ENCODE measurements at places on chromosomes 5 and 9.

- DNase-seq: no peak
Observed at GRCh38 chr5:54547711-54548250, 30.2 kb downstream of the SNX18 start.

- no peak for DNase-seq
Observed at GRCh38 chr9:123642291-123643278, 286.6 kb downstream of the CRB2 start.

DNA sequence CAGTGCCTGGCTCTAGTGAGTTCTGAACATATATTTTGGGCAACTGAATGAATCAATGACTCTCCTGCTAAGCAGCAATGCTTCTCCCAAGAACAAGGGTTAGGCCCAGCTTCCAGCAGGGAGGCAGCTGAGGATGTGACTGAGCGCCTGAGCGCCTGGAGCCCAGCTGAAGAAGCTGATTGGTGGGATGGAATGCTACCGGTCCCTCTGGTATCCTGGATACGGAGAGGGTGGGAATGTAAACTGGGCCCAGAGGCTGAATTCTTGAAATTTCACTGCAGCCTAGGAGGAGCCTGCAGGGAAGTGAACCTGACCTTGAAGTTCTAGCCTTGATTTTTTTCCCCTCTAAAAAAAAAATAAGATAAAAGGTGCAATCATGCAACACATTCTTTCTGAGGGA is 43.2 kb downstream of the WWC1 start:
- no peak for DNase-seq

DNA sequence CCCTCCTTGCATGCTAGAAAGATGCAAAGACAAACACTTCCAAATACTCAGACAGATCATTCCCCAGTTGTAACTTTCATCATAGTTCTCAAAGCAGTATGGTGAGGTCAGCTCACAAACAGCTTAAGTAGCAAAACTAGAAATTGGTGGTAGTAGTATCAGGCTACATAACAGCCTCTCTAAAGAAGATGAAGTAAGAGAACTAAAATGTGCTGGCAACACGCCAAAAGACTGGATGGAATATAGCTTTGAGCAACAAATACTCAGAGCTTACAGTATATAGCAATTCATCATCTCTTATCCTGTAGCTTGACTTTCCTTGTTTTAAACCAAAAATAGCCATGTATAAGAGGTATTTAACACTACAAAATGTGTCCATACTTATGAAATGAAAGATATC is 7.5 kb downstream of the PFDN1 start:
- no peak for DNase-seq

DNA sequence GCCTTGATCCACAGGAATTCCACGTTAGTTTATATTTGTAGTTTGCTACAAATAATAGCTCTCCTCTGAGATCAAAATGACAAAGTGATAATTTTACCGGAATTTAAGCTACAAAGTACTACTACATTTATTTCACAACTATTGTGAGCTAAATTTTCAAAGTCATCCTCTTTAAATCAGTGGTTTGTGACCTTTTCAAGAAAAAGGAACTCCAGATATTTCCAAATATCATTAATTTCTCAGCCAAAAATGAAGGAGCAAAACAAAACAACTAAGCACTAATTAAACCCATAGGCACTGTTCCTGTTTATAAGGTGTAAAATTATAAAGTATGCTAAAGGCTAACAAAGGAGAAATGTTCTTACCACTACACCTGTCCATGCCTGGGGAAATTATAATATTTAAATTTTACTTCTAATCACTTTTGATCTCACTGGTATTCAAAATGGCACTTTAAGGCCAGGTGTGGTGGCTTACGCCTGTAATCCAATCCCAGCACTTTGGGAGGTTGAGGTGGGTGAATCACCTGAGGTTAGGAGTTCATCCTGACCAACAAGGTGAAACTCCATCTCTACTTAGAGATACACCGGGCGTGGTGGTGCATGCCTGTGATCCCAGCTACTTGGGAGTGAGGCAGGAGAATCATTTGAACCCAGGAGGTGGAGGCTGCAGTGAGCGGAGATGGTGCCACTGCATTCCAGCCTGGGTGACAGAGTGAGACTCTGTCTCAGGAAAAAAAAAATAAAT is 77.5 kb downstream of the CEMIP2 start:
- no peak for DNase-seq

DNA sequence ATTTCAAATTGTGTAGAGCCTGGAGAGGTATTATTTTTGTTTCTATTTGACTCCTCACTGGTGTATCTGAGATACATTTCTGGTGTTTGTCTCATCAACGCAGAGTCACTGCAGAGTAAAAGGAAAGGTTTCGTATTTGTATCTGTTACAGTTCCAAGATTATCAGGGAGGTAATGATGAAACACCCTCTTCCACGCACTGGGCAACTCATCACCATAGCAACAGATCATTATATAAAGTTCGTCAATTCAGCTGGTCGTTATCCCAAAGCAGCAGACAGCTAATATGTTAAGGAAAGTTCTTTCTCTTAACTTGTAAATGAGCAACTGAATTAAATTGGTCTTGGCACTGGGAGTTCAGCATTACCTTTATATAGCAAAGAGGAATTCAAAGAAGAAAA is 513.5 kb downstream of the MTRR start:
- no peak for DNase-seq

DNA sequence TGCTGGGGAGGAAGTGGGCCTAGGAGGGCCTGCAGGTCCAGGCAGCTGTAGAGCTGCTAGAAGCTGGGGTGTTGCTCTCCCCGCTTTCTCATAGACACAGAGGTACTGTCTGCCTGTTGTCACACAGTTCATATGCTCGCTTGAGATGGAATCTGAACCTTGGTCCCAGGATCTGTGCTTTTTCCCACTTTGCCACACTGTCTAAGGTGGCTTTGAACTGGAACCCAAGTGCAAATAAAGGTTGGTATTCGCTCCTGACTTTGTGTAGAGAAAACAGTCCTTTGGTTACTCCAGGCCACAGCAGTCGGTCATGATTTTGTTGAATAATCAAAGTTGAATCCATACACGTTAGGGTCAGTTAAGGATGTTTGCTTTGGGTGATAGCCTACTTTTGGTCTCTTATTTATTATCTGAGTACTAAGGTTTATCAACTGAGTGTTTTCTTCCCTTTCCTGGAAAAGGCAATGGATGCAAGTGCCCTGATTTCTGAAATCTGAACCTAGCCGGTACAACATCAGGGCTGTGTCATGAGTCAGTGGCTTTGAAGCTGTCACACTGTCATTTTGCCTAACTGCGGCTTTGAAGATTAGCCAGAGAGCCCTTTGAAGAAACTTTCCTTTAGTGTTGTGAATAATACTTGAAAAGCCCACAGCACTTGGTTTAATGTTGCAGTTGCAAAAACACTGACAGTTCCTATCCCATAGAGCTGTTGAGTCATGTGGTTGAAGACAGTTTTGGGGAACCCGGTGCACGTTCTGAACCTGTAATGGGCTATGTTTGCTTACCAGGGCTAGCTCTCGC is 41.3 kb downstream of the HABP4 start:
- DNase-seq: no peak

GRCh38 chr5:51997949-51998348 is 614.7 kb downstream of the ISL1 start:
- no peak for DNase-seq

- no peak for DNase-seq
Observed at GRCh38 chr5:172166030-172166826, 21.8 kb downstream of the STK10 start.

DNA sequence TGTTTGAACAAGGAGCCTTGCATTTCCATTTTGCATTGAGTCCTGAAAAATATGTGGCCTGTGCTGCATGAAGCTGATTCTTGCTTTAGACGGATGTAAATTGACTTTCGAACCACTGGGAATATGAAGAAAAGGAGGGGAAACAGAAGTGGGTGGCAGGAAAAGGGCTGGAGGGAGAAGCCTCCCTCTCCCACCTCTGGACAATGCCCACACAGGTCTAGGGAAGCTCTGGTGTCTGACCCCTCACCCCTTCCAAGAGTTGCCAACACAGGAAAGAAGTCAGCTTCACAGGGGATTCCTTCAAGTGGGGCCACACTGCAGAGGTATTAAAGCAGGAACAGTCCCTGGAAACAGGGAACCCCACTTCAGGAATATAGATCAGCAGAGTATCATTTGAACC is 52.2 kb downstream of the ZNF366 start:
- no peak for DNase-seq

GRCh38 chr5:35182910-35183535 is 47.3 kb downstream of the PRLR start:
- DNase-seq: peak; percentile 22

DNA sequence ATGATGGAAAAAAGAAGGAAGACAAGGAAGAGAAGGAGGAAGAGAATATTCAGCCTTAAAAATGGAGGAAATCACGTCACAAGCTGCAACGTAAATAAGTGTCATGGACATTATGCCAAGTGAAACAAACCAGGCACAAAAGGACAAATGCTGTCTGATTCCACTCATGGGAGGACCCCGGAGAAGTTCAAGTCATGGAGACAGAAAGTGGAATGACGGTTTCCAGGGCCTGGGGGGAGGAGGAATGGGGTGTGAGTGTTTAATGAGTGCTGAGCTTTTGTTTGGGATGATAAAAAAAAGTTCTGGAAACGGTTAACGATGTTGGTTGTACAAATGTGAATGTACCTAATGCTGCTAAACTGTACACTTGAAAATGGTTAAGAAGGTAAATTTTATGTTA is 439.5 kb downstream of the GADD45G start:
- DNase-seq: no peak

DNA sequence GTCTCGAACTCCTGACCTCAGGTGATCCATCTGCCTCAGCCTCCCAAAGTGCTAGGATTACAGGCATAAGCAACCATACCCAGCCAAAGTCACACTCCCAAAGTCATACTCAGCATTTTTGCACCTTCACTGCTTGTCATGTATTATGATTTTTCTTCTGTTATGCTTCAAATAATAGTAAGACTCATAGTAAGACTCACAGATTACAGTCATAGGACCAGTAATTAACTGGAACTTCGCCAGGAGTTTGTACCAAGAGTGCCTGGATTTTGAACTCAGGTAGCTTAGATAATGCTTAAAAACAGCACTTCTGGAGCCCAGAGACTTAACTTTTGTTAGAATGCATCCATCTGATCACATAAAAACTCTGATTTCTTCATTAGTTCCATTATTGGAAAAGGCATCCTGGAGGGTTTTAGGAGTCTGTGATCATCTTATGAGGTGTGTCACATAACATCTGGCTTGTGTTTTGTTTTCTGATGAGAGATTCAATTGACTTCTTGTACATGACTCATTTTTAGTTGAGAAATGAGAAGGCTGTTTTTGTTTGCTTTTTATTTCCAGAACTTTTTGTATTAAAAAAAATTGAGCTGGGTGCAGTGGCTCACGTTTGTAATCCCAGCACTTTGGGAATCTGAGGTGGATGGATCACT is 131.5 kb downstream of the ADAMTS19 start:
- no peak for DNase-seq

DNA sequence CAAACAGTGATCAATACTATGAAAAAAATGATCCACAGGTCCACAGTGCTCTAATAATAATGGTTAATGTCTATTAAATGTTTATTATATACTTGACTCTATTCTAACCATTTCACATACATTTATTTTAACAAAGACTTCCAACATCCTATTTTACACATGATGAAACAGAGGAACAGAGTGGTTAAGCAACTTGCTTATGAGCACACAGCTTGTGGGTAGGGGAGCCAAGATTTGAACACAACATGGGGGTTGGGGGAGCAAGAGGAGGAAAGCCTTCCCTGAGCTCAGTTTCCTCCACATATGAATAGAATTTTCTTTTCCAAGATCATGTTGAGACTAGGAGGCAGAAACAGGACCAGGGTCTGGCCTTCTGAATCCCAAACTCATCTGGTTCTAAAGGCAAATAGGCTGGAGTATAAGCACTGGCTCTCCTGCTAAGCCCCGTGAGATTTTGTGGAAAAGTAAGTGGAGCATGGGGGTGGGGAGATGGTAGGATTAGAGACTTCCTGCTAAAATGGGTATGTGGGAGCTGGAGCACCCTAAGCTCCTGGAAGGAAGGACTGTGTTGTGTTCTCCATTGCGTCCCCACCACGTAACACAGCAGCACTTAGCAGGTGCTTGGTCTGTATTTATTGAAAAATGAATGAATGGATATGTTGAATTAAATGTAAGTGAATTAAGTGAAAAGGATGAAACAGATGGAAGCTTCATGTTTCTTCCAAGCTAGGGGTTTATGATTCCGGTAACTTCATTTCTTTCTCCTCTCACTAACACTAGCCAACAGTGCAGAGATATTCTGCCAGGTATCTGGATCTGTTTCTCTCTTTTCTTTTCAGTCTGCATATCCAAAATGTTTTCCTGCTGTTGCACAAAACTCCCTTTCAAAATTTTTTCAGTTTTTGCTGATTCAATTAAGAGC is 26.9 kb upstream of the GALNT10 start:
- DNase-seq: no peak

GRCh38 chr5:26884481-26884880 is 153.9 kb downstream of the CDH9 start:
- no peak for DNase-seq

- DNase-seq: no peak
Observed at GRCh38 chr5:150595466-150596031, 44.9 kb upstream of the SYNPO start.

- no peak for DNase-seq
Observed at GRCh38 chr5:147349241-147349640, 114.4 kb downstream of the STK32A start.

DNA sequence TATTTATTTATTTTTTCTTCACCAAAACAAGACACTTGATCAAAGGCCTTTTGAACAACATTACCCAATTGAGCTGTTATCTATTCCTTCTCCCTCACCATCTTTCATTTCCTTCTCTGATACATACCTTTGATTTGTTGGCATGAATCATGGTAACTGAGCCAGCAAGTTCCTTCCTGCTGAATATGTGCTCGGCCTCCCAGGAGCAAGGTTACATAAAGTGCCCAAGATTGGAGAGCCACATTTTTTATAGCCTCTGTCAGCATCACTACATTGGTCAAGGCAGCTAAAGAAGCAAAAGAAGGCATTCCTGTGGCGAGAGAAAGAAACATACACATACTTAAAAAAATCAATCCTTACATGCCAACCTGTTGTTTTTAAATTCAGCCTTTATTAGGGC is 369.6 kb downstream of the CYLC2 start:
- DNase-seq: no peak

DNA sequence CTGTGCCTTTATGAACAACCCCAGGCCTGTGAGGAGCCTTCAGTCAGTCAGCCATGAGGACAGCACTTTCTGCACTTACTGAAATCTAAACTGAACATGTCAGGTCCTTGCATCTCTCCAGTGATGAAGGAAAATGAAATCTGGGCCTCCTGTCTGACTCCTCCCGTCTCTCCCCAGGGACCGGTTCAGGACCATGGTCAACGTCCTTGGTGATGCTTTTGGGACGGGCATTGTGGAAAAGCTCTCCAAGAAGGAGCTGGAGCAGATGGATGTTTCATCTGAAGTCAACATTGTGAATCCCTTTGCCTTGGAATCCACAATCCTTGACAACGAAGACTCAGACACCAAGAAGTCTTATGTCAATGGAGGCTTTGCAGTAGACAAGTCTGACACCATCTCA is 77.0 kb upstream of the PLPP6 start:
- DNase-seq: no peak

Data from activated naive CD8-positive, alpha-beta T cell treated with anti-CD3 and anti-CD28 coated beads, Interleukin-2, amount 50 U/mL, for 24 hours (primary cell).